Stimulated activated CD4-positive, alpha-beta T cell treated with anti-CD3 and anti-CD28 coated beads, Interleukin-15, amount 100 ng/mL, for 48 hours (primary cell): ENCODE measurements at places on chromosomes 4 and X.
A peak's percentile ranks its signal among the peaks of the same experiment; 100 is the strongest.

DNA sequence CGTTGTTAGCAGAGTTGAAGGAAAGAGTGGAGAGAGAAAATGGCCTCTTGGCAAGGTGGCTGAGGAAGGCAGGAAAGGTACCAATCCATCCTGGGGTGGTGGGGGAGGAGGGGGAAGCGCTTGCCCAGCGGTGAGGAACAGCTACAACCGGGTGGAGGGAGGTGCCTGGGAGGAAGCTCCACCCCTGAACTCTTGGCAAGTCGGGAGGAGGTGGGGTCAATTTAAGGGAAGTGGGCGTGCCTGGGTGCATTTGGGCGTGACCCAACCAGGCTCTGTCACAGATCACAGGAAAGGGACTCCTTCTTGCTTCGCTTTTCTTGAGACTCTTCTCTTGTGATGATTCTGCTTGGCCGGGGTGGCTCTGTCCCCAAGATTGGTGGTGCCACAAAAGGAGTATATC, 41.7 kb downstream of the BCORL1 start:
- peak; percentile 52 for DNase-seq

DNA sequence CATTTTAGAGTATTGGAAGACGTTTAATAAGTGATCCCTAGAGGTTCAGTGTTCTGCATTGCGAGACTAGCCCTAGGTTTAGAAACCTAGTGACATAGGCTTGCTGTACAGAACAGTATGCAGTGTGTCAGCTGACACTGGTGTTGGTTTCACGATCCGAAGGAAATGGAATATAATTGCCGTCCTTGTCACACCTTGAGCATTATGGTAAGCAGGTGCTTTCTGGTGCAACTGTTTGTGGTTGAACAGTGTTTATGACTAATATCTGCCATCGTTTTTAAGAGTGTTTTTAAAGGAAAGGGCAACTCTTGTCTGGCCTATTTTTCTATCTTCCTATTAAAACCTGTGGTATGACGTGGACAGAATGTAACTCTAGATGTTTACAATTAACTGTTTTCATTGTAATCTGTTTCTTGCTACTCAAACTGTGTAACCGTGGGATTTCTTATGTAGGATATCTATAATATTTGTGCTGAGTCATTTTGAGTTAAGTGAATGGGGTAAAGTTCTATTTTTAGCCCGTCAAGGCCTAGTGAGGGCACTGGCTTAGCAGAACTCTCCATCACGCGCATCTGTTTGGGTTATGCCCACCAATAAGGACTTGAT, 53.8 kb upstream of the TBC1D14 start:
- DNase-seq, result no peak

DNA sequence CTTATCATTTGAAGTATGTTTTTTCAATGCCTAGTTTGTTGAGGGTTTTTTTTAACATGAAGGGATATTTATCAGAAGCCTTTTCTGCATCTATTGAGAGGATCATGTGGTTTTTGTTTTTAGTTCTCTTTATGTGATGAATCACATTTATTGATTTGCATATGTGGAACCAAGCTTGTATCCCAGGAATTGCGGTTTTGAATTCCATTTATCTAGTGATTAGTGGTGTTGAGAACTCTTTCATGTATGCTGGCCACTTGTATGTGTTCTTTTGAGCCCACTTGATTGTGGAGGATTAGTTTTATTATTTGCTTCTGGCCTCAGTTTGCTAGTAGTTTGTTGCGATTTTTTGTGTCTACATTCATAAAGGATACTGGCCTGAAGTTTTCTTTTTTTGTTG, 85.0 kb upstream of the CNKSR2 start:
- no peak for DNase-seq

DNA sequence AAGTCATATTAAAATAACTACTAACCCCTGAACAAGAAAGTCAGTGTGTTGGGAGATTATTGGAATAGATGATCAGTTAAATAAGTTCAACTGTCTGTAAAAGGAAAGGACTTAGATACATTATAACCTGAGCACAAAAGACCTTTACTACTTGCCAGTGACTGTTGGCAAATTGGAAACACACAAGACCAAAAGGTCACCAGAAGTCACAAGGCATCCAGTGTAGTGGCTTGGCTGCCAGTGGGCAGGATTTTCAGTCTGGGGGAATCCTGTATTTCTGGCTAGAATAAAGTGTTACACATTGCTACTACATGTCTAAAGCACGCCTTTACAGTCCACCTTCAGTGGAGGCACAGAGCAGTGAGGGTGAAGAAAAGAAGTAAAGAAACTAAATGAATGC, 108.3 kb upstream of the AR start:
- DNase-seq, result no peak

- peak; percentile 33 for DNase-seq
Observed at GRCh38 chrX:153582896-153583295, 16.0 kb downstream of the CCNQ start.

DNA sequence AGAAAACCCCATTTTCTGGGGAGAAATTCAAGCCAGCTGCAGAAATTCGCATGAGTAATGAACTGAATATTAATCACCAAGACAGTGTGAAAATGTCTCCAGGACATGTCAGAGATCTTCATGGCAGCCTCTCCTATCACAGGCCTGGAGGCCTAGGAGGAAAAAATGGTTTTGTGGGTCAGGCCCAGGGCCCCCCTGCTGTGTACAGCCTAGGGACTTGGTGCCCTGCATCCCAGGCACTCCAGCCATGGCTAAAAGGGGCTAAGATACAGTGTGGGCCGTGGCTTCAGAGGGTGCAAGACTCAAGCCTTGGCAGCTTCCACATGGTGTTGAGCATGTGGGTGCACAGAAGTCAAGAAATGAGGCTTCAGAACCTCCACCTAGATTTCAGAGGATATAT, 185.9 kb upstream of the GATB start:
- DNase-seq, result no peak

DNA sequence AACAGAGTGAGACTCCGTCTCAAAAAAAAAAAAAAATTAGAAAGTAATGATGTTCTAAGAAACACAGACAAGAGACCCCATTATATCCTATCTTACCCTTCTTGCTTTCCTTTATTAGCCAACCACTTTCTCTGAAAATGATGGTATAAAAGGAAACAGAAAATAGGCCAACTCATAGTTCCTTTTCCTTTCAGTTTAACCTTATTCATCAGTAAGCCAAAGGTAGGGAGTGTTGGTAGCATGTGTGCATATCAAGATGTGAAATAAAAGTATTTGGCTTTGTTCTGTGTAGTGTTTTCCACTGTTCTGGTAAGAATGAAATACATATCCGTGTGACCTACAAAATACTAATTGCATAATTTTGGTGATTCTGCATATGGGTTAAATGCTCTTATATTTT, 266.6 kb downstream of the ZNF674 start:
- DNase-seq, result no peak

- no peak for DNase-seq
Observed at GRCh38 chrX:11244636-11245035, 48.6 kb upstream of the AMELX start.

DNA sequence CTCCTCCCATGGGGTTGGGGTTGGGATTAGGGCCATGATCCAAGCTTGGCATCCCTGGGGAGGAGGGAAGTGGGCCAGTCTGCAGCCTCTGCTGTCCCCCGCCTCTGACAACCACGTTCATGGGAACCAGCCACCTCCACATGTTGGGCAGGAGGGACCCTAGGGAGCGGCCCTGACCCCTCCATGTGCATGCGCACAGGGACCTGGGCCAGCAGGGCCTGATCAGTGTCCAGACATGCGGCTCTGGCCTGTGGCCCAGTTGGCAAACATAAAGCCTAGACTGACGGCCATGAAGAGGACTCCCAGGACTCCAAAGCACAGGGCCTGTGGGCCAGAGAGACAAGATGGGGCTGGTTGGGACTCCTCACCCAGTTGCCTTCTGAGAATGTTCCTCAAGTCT, 11.3 kb downstream of the SLC38A5 start:
- DNase-seq, result no peak

- no peak for DNase-seq
Observed at GRCh38 chr4:144451766-144452450, 194.0 kb upstream of the HHIP start.

DNA sequence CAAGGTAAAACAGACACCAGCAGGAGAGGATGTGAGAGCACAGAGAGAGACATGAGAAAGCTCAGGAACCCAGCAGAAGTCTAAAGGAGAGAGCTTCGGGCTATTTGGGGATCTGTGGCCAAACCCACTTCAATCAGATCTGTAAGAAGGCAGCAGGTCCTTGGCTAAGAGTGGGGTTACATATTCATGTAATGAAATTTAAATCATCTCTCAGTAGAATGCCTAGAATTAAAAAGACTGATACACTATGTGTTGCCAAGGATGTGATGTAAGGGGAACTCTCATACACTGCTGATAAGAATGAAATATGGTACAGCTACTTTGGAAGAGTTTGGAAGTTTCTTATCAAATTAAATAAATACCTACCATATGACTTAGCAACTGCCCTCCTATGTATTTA, 35.8 kb downstream of the PDE5A start:
- no peak for DNase-seq

DNA sequence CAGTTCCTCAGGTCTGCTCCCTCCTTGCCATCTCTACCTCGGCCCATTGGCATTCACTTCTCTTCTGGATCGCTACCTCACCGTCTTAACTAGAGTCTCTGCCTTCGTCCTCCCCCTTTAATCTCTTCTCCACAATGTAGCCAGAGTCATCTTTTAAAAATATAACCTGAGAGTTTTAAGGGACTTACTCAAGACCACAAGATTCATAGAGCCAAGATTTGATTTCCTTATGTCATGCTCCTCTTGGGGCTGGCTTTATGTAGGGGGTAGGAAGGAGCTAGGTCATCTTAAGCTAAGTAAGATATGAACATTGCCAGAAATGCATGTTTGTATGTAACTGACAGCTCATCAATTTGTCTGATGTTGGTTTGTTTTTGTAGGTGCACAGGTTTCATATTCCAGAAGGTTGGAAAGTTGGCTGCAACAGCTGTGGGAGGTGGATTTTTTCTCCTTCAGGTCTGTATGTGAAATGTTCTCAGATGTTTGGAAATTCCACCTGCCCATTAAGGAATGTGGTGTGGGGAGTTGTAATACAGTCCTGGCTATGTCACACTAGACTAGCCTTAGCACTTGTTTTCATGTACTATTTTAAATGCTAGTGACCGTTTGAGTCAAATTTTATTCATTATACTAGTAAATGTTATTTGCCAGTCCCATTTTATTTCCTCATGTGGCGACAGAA, 19.6 kb downstream of the FUNDC2 start:
- DNase-seq, result no peak

GRCh38 chr4:31415629-31416028, 695.5 kb downstream of the PCDH7 start:
- no peak for DNase-seq

GRCh38 chr4:127548990-127549925, 83.5 kb upstream of the INTU start:
- DNase-seq, result no peak

GRCh38 chrX:105263801-105264200, 43.3 kb upstream of the TEX13A start:
- no peak for DNase-seq

DNA sequence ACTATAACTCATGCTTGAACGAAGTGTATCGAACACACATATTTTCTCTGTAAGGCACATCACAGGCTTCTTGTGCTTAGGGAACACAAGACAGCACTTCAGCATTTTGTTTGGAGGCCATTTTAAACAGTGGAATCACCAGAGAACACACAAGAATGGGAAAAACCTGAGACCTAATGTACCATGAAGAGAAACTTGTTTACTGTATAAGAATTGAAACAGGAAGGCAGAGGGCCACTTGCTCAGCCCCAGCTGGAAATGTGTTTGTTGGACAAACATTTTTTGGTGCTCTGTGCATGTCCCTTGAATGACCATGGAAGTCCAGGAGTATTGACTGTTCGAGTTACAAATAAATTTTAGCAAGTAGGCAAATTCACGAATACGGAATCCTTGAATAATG, 47.5 kb downstream of the RAPGEF2 start:
- DNase-seq, result no peak

- no peak for DNase-seq
Observed at GRCh38 chrX:68978255-68978654, 149.4 kb downstream of the EFNB1 start.

- no peak for DNase-seq
Observed at GRCh38 chr4:123673971-123674370, 277.4 kb downstream of the SPRY1 start.

- DNase-seq, result no peak
Observed at GRCh38 chr4:89275587-89275986, 32.0 kb downstream of the GPRIN3 start.

DNA sequence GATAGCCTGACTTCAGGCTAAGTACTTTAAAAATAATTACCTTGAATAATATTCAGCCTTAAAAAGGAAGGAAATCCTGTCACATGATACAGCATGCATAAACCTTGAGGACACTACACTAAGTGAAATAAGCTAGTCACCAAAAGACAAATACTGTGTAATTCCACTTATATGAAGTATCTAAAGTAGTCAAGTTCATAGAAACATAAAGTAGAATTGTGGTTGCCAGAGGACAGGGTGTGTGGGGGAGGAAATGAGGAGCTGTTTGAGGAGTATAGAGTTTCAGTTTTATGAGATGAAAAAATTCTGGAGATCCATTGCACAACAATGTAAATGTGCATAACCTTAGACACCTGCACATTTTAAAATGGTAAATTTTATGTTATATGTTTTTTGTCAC, 5.6 kb upstream of the STPG2 start:
- DNase-seq, result no peak

GRCh38 chrX:44042116-44042515, 68.9 kb upstream of the NDP start:
- no peak for DNase-seq

DNA sequence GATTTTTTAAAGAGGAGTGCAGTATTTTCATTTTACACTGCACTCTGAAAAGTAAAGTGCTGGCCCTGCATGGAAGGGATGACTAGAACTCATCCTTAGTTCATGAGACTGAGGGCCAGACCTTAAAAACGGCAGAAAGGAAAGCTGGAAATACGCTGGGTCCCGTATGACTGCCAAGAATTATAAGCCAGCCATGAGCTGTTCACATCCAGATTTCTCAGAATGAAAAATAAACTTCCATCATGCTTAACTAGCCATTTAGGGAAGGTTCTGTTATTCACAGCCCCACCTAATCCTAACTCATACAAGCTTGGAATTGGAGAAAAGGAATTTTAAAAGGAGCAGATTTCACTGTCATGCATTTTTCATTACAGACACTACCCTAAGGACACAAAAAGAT, 894.4 kb downstream of the FAT4 start:
- DNase-seq, result no peak

GRCh38 chrX:31223817-31224216, 152.0 kb upstream of the FTHL17 start:
- no peak for DNase-seq

DNA sequence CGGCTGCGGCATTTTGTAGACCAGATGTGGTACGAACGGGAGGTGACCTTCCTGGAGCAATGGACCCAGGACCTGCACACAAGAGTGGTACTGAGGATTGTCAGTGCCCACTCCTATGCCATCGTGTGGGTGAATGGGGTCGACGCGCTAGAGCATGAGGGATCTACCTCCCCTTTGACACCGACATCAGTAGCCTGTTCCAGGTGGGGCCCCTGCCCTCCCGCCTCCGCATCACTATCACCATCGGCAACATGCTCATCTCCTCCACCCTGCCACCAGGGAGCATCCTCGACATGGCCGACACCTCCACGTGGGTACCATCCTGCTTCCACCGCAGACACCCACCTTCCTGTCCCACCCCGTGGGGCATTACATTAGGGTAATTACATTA, 46.2 kb downstream of the SMARCA5 start:
- no peak for DNase-seq
